Activated T-cell treated with anti-CD3 and anti-CD28 coated beads, Interleukin-2, amount 50 U/mL, for 72 hours (primary cell): ENCODE measurements at places on chromosomes 6 and 20. TPM values are rescaled to one million over a fixed set of nuclear protein-coding genes. Genes with fewer than 3 reads are reported as not detected.
A peak's percentile ranks its signal among the peaks of the same experiment; 100 is the strongest.

- no peak for DNase-seq
Measured at GRCh38 chr20:23408957-23409356, 12.3 kb downstream of the NAPB start.

GRCh38 chr6:6522709-6523108 lies 65.8 kb upstream of the LY86 start:
- no peak for DNase-seq

GRCh38 chr6:46848684-46849360 lies 55.6 kb downstream of the MEP1A start:
- DNase-seq, result peak; percentile 69

- DNase-seq, result no peak
Measured at GRCh38 chr6:130259557-130259956, 36.8 kb upstream of the SAMD3 start.

The MUC21 gene
- not detected for total RNA-seq

The FILIP1 gene
- total RNA-seq, result not detected

The COL19A1 gene
- 0.26 TPM for total RNA-seq

The ERVFRD-1 gene
- not detected for total RNA-seq

The SIRPD gene
- not detected for total RNA-seq

The ACOT13 gene
- 26.9 TPM for total RNA-seq

The SLC32A1 gene
- total RNA-seq, result not detected

The SMPDL3A gene
- total RNA-seq, result 0.35 TPM

The NXT1 gene
- 45.7 TPM for total RNA-seq

The ZDHHC14 gene
- 10.3 TPM for total RNA-seq
